ENCODE measurements at places on chromosomes 12 and 14. TPM values are rescaled to one million over a fixed set of nuclear protein-coding genes. Genes with fewer than 3 reads are reported as not detected.

Gene PZP
- not detected for polyA plus RNA-seq

Gene AP4S1
- 7.1 TPM for polyA plus RNA-seq

Gene IGF1
- 1.3 TPM for polyA plus RNA-seq

Gene LALBA
- not detected for polyA plus RNA-seq

Gene SLC10A1
- polyA plus RNA-seq = not detected

Gene KRT3
- not detected for polyA plus RNA-seq

Gene AJUBA
- polyA plus RNA-seq = 2.2 TPM

Gene SLCO1B1
- polyA plus RNA-seq = not detected

Gene NOC4L
- 50.3 TPM for polyA plus RNA-seq

Gene TMEM106C
- 220 TPM for polyA plus RNA-seq

Gene NUAK1
- polyA plus RNA-seq = 5.3 TPM

Gene DPF3
- polyA plus RNA-seq = 0.75 TPM

Gene RACGAP1
- 7.9 TPM for polyA plus RNA-seq

Gene FOXM1
- polyA plus RNA-seq = 6.1 TPM

Gene SAMD15
- polyA plus RNA-seq = 0.36 TPM

Gene NXPH4
- polyA plus RNA-seq = 0.31 TPM

Gene LRRK2
- 18.8 TPM for polyA plus RNA-seq

Gene FGF6
- not detected for polyA plus RNA-seq

Gene RNF31
- 167 TPM for polyA plus RNA-seq

Gene PRKD1
- polyA plus RNA-seq = 6.9 TPM

Gene SLC7A7
- 44.2 TPM for polyA plus RNA-seq

Gene KLHDC1
- 6.2 TPM for polyA plus RNA-seq

Gene PLBD1
- polyA plus RNA-seq = 3.0 TPM

Gene FLVCR2
- 0.38 TPM for polyA plus RNA-seq

Gene TC2N
- polyA plus RNA-seq = 50.7 TPM

Gene RPS6KL1
- polyA plus RNA-seq = 13.8 TPM

Gene NDUFA12
- polyA plus RNA-seq = 90.1 TPM

Gene AMDHD1
- polyA plus RNA-seq = 4.6 TPM

Gene CATSPERB
- 1.1 TPM for polyA plus RNA-seq

Gene CCDC198
- polyA plus RNA-seq = not detected

Gene FOXG1
- polyA plus RNA-seq = not detected

Gene KRT72
- not detected for polyA plus RNA-seq

Gene PTPN21
- polyA plus RNA-seq = 15.6 TPM

Gene CLEC4A
- 8.4 TPM for polyA plus RNA-seq

Gene OR11H12
- not detected for polyA plus RNA-seq

Gene CBX5
- polyA plus RNA-seq = 9.4 TPM

Gene NABP2
- polyA plus RNA-seq = 28.6 TPM

Gene TPPP2
- polyA plus RNA-seq = not detected

Gene KLRB1
- polyA plus RNA-seq = not detected

Gene CLMN
- polyA plus RNA-seq = 3.9 TPM

Gene KRT80
- 0.20 TPM for polyA plus RNA-seq

Gene CMA1
- polyA plus RNA-seq = not detected

Gene FAM90A1
- 0.13 TPM for polyA plus RNA-seq

Gene ENDOU
- polyA plus RNA-seq = 0.74 TPM
